ENCODE measurements at places on chromosomes 5 and 9.
A peak's percentile ranks its signal among the peaks of the same experiment; 100 is the strongest.

DNA sequence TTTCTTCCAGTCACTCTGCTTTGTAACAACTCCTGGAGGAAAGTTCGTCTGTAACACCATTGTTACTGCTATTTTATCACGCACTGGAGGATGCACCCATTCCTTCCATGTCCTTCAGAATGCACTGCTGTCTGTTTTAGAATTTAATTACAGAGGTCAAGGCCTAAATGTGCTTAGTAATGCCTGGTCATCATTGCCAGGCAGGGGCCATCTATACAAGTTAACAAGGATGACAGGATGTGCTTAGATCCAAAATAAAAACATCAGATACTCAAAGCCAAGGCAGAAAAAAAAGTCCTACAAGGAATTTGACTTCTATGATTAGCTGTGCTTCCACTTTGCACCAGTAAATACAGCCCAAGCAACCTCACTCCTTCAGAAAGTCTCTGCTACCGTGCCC lies 371.4 kb downstream of the SEMA5A start:
- no peak for DNase-seq

GRCh38 chr5:121429761-121430160 lies 421.9 kb upstream of the FTMT start:
- DNase-seq = no peak

GRCh38 chr9:121394292-121394691 lies 24.2 kb upstream of the STOM start:
- no peak for DNase-seq

- DNase-seq = no peak
These were observed 261.0 kb downstream of the ROR2 start for GRCh38 chr9:91689006-91689405.

GRCh38 chr5:42666869-42667268 lies 89.7 kb upstream of the CCDC152 start:
- DNase-seq = no peak

GRCh38 chr5:135012951-135013391 lies 21.1 kb downstream of the PITX1 start:
- DNase-seq = no peak

- DNase-seq = peak; percentile 16
These were observed 1.6 kb downstream of the CREB3 start for GRCh38 chr9:35734096-35734495.

- no peak for DNase-seq
These were observed 43.7 kb upstream of the SH3GL2 start for GRCh38 chr9:17535176-17535575.

GRCh38 chr9:136170006-136170901 lies 34.7 kb downstream of the LHX3 start:
- DNase-seq = peak; percentile 8

- peak; percentile 10 for DNase-seq
These were observed 96.2 kb upstream of the ICE1 start for GRCh38 chr5:5326115-5326758.

DNA sequence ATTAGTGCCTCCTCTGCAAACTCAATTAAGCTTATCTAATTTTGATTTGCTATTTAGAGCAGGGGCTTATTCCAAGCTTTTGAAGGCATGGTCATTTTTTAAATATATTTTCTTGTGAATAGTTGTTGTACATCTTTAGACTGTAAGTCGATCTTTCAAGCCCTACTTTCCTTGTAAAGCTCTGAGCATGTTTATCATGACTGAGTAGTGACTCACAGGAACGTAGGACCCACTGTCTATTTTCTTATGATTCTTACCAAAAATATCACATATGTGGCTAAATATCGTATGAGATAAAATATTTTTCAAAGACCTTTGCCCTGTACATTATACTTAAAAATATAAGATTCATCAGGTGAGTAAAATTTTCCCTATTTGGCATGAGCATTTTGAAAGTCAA lies 440.4 kb upstream of the GRIN3A start:
- DNase-seq = no peak

GRCh38 chr5:67693956-67694809 lies 497.6 kb upstream of the CD180 start:
- DNase-seq = peak; percentile 67

GRCh38 chr5:170284231-170284630 lies 13.3 kb downstream of the LCP2 start:
- no peak for DNase-seq

- peak; percentile 27 for DNase-seq
These were observed 99.5 kb upstream of the LMX1B start for GRCh38 chr9:126514037-126514821.

DNA sequence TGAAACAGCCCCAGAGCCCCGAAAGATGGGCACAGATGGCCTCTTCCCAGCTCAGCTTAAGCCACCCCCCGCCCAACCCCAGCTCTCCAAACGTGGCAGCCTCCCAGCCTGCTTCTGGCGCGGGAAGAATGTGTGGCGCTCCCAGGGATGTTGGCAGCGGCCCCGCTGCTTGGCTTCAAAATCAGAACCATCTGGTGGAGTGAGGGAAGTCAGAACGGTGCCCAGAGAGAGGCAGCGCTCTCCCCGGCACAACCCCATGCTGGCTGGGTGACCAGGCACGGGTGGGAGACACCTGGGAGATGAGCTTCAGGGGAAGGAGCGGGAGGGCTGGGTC lies 72.7 kb upstream of the ORM1 start:
- peak; percentile 90 for DNase-seq

DNA sequence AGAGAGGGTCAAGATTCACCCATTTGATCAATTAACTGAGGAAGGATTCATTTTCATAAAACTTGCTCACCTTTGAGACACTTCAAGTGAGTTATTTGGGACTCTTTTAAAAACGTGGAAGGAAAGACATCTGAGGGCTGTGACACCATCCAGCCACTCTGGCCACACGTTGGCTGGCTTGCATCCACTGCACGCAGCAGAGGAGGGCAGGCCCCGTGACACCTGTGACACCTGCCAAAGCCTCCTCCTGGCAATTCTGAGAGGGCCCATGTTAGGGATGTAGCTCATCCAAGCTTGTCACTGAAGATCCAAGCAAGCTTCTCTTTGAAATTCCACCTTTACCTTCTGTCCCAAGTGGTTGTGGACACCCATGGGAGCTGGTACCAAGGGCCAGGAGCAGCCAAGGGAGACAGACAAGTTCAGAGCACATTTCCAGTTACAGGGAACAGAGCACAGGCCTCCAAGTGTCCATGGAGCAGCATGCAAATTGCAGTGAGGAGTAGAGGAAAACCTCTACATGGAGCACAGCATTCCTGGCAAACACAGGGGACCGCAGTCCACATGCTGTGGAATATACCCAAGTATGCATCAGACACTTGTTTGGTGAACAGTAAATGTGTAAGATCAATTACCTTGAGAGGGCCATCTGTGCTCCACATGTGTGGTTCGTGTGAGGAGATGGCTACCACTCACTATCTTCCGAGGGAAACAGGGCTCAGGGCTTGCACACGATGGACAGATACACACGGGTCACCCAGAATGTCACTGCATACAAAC lies 4.8 kb downstream of the PRSS3 start:
- no peak for DNase-seq

DNA sequence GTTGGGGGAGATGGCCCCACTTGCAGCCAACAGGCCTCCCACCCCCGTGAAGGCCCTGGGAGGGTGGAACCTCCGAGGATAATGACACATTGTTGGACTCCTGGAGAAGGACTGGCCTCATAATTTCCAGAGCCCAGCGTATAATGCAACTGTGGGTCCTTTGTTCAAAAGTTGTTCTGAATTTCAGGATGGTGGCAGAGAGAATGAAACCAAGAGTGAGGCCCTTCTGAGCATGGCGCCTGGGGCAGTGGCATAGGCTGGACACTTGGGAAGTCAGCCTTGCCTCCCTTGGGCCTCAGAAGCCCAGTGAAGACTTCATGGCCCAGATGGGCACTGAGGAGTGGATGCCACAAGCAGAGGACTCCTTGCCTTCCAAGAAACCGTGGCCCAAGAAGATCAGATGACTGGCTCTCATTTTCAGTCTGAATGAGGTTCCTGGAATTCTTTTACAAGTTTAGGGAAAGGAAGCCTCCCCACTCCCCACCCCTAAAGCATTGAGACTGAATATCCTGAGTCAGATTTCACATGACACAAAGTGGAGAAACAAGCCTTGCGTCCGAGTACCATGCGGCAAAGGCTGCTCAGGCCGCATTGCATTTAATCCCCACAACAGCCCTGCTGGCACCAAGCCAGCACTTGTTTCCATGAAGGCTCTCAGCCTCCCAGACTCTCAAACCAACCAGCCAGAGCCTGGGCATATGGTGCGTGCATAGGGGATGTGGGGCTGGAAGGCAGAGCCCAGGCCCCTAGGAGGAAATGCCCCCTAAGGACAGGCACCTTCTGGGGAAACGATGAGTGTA lies 96.7 kb upstream of the SMIM23 start:
- DNase-seq = no peak

GRCh38 chr9:36862206-36863145 lies 171.6 kb downstream of the PAX5 start:
- DNase-seq = peak; percentile 39

- peak; percentile 48 for DNase-seq
These were observed 339.2 kb downstream of the GLIS3 start for GRCh38 chr9:3960661-3961144.

DNA sequence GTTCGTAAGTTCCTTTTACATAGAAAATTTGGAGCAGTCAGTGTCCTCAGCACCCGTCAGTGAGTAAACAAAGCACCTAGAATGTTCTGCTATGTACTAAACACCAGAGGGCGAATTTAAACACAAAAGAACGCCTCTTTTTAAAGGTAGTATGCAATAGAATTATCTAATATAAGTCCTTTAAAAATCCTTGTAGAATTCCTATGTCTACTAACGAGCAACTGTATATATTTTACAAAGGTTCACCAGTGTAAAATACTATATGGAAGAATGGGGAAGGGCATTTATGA lies 499 bp upstream of the TMEM232 start:
- no peak for DNase-seq

DNA sequence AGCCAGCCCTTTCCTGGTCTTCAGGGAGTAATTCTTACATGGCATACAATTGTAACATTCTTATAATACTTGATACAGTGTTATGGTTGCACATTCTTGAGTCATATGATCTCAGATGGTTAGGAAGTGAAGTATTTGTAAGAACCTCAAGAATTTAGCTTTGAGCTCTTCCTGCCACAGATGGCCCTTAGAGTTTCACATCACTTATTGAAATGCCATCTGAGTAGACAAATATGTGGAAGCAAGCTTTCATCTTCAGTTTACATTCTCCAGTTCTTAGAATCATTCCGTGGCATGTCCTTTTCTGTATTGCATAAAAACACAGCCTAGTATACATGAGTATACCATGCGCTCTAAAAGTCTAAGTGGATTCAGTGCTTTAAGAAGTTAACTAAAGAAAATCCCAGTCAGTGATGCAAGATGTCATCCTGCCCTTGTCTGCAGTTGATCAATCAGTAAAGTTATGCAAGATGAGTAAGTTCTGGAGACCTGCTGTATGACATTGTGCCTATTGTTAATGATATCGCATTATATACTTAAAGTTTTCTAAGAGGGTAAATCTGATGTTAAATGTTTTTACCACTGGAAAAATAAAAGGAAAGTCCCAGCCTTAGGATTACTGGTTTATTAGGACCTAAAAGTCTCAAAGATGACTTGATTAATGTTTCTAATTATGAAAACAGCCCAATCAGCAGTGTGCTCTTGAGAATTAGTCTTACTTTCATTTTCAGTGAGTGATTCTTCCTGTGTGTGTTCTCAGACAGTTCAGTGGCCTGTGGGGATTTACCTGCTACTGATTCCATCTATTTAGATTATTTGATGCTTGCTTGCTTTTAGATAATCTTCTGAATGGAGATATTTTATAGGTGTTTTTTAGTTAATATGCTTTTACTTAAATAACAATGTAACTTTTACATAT lies 29.4 kb downstream of the RHOBTB3 start:
- DNase-seq = peak; percentile 96

GRCh38 chr5:120419127-120419526 lies 45.0 kb upstream of the PRR16 start:
- DNase-seq = no peak

DNA sequence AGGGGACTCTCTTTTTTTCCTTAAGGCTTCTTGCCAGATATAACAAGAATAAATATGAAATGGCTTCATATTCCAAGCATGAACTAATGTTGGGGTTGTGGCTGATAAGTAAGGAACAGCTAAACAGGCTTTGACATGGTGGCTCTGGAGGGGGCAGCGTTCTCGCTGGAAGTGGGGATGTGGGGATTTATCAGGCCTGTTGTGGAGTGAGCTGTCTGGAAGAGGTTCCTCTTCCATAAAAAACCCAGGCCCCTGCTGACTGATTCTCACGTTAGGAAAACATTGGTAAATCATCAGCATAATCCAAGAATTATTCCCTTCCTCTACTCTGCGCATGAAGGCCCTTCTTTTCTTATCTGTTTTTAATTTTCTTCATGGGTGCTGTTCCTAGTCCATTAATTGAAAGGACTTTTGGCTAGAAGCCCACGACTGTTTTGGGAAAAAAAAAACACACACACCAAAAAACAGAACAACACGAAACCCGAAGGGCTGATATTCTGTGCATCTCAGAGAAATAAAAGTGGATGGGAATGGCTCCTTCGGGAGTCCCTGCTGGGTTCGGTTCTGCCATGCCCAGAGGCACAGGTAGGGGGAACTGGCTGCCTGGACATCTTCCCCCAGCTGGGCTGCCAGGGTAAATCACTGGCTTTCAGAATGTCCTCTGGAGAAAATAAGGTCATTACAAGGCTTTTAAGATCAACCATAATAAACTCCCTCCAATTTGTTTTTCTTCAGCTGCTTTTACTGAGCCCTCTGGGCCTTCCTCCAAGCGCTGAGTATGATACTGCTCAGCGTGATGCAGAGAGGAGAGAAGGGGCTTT lies 297.0 kb downstream of the SLIT3 start:
- peak; percentile 28 for DNase-seq

GRCh38 chr9:125889112-125889475 lies 141.9 kb downstream of the PBX3 start:
- peak; percentile 59 for DNase-seq

GRCh38 chr5:167867281-167867680 lies 424.2 kb upstream of the WWC1 start:
- no peak for DNase-seq
